NCI-H2171 treated with DMSO at 0.1 percent for 48 hours (cell line): ENCODE measurements at places on chromosomes 11 and 22.

DNA sequence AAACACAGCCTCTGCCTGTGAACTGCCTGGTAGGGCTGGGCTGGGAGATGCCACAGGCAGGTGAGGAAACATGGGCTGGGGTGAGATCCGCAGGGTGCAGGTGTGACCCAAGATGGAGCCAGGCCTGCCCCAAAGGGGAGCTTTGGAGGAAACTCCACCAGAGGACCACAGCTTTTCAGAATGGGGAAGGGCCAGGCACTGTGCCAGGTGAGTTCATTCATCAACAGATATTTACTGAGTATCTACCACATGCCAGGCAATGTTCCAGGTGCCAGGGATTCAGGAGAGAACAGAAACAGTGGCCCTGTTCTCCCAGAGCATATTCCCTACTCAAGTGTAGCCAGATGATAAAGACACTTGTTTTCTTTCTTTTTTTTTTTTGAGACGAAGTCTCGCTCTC, 11.2 kb downstream of the RTN4RL2 start:
- peak; percentile 61 for DNase-seq

DNA sequence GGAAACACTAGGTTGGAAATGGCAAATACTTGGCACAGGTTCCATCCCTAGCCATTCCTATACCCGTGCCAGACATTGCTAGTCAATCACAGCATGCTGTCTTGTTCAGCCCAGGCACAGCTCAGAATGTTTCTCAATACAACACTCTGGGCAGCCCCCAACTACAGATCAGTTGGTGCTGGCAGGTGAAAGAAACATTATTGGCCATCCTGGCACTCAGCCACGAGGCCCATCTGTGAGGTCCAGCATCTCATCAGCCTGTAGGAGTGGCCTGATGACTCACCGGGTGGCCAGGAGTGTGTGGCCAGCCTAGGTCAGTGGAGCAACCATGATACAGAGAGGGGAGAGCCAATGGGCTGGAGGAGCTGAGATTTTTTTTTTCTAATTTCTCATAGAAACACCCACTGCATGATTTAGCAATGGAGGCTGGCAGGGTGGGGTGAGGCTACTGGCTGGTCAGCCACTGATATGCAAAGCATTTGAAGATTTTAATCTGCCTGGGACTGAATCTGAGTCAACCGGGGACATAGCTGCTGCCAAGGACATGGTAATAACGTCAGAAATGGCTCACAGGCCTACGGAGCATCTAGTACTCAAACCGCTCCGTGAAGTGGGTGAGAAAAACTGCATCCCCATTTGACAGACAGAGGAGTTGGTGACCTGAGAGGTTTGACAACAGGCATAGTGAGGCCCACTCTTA, 5.4 kb downstream of the MYO18B start:
- no peak for DNase-seq

GRCh38 chr11:111120161-111120560, 125.4 kb upstream of the POU2AF2 start:
- DNase-seq = no peak

DNA sequence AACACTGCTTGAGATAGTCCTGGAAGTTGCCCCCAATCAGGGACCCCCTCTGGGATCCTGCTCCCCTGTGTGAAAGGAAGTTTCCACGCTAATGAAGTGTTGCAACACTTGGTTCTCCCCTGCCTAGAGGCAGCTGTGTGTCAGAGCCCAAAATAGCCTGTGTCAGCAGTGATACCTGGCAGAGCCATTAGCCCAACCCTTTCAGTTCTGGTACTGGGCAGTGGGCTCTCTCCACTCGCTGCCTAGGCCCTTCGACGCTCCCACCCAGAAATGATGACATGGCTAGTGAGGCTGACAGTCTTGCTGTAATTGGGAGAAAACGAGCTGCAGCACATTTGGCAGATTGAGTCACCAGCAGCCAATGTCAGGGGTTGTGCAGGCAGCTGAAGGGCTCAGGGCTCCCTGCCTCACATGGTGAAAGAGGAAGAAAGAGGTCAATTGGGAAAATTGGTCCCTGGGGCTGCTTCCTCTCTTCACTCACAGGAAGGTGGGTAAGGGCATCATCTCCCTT, 1.4 kb upstream of the NXF1 start:
- no peak for DNase-seq

DNA sequence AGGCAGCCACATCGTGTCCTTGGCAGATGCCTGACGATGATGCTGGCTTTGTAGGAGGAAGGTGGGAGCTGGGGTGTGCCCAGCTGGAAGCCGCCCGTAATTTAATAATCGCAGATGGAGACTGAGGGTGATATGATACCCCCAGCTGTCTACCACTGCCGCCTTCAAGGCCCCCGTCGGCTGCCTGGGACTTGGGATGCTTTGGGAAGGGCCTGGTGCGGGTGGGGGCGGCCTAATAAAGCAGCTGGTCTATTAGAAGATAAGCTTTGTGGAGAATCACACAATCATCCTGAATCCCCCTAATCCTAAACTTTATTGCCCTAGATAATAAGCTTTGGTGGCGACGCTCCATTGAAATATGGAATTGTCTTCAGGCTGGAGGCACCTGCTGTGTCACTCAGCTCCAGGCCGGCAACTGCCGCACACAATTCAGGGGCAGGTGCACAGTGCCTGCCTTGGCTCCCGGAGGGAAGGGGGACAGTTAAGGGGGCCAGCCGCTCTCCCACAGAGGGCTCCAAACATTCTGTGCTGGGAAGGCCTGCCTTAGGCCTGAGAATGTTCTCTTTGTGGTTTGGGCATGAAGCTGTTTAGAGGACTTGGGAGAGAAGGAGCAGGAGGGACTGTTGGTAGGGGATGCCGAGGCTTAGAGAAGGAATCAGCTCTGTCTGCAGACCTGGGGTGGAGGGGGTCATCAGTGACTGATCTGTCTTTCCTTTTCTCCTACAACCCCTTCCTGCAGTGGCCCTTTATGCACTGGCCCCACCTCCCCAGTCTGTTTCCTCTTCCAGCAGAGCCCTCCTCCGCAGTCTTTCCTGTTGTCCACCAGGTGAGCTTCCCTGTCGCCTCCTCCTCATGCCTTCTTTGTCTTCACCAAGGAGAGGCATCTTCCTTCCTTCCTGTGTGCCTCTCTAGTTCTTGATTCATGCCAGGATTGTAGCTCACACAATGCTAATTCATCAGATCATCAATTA, 65.3 kb downstream of the ARL14EP start:
- DNase-seq = peak; percentile 84

DNA sequence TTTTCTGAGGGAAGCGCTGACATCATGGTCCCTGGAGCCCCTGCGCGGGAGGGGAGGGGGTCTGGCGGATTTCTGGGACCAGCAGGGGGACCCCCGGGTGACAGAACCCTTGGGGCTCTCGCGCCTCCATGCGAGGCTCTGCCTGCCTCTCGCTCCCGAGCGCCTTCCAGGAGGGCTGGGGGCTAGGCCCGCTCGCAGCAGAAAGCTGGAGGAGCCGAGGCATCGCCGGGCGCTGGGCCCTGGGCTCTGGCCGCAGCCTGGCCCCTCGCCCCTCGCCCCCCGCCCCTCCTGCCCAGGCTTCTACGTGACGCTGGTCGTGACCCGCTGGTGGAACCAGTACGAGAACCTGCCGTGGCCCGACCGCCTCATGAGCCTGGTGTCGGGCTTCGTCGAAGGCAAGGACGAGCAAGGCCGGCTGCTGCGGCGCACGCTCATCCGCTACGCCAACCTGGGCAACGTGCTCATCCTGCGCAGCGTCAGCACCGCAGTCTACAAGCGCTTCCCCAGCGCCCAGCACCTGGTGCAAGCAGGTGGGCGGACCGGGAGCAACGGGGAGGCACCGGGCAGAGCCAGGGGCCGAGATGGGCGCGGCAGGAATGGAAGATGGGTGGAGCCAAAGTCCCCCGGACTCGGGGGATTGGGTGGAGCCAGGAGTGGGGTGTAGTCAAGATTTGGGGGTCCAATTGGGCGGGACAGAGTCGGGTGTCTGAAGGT, 5.4 kb downstream of the BEST1 start:
- no peak for DNase-seq

GRCh38 chr11:12901874-12902481, 107.1 kb upstream of the RASSF10 start:
- no peak for DNase-seq

- no peak for DNase-seq
These were observed 141.5 kb upstream of the MTMR2 start for GRCh38 chr11:96065379-96065778.

DNA sequence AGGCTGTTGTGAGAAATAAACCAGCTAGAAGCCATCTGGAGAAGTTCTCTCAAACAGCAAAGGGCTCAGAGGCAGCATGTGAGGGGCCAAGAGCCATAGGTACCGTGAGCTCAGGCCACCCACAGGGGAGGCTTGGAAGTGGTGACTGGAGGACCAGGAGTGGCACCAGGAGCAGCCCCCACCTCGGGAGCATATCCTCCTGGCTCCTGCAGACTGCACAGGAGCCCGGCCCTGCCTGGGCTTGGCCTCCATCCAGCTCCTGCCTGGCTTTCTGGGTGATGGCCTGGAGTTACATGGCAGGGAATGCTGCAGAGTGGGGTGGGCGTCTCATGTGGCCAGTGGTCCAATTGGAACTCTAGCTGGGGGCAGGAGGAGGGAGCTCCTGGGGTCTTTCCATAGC, 4.2 kb upstream of the MPPED1 start:
- no peak for DNase-seq

DNA sequence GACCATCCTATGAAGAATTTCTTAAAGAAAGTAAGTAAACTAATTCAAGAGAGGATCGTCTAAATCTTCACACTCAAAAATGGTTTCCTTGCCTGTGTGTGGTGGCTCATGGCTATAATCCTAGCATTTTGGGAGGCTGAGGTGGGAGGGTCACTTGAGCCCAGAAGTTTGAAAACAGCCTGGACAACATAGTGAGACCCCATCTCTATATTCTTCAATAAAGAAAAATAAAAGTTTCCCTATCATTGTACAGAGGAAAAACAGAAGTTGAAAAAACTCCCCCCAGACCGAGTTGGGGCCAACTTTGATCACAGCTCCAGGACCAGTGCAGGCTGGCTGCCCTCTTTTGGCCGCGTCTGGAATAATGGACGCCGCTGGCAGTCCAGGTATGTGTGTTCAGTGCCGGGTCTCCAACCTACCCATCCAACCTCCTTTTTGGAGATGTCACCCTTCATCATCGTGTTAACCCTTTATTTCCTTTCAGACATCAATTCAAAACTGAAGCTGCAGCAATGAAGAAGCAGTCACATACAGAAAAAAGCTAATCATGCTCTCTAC, 3.0 kb downstream of the RPS25 start:
- no peak for DNase-seq

DNA sequence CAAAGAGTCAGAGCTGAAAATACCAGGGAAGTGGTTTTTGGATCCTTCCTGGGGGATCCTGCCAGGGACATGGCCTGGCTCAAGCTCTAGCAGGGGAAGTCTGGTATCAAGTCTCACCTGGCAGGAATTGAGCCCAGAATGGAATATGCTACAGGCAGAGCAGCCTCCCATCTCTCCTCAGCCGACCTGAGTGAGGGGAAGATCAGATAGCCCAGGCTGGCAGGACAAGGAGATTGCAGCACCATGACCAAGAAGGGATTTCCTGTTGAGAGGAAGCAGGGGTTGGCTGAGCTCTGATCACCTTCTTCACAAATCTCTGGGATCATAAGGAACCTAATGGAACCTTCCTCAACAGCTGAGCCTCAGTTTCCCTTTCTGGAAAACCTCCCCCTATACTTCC, 13.0 kb downstream of the OAF start:
- DNase-seq = no peak

DNA sequence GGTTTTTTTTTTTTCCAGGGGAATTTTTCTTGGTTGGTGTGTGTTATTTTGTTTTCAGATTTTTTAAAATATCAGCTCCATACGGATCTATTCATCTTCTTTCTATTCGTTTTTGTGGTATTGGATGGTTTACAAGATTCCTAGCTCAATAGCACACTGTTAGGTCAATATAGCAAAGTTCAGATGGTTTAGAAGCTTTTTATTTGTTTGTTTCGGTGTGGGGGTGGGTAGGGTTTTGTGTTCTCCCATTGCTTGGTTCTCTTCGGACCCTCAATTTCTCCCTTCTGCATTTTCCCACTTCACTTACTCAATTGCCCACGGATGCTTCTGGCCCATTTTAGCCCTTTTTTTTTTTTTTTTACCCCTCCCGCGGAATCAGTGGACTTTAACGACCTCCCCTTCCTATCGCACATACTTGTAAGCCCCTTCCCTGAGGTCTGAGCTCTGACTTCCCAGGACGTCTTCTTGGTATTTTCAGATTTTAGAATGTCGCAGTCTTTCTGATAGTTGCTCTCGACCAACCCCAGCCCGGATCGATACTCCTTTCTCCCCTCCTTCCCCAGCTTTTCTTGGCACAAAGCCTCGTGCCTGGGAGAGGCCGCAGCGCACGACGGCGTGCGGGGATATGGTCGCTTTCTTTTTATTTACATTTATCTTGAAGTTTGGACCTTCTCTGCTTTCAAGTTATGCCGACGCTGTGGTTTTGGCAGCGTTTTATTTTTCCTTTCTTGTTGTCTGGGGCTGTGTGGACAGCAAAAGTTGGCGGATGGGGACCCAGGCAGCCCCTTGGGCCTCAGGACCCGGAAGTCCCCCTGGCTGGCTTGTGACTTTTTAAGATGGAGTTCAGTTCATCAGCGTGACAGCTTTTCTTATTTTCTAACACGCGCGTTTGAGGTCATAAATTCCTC, 4.4 kb upstream of the SPDYC start:
- no peak for DNase-seq

DNA sequence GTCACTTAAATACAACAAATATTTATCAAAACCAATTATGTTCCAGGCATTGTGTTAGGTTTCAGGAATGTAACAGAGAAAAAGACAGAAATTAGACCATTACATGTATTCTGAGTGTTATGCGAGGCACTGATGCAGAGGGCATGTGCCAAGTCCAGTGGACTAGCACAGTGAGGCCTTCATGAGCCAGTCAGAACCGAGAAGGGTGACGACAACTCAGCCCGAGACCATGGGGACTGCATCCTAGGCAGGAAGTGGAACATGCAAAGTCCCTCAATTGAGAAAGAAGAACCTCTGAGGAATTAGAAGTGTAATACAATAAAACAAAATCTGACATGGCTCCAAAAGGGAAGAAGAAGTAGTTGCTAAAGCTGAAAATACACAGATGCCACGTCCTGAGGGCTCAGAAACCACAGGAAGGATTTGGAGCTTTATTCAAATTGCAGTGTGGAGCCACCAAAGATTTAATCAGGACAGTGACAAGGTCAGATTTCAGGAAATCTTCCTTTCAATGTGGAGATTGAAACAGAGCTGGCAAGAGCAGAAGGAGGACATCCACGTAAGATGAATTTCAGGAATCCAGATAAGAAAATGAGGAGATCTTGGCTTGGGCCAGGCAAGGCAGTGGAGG, 529.6 kb downstream of the NTM start:
- no peak for DNase-seq

DNA sequence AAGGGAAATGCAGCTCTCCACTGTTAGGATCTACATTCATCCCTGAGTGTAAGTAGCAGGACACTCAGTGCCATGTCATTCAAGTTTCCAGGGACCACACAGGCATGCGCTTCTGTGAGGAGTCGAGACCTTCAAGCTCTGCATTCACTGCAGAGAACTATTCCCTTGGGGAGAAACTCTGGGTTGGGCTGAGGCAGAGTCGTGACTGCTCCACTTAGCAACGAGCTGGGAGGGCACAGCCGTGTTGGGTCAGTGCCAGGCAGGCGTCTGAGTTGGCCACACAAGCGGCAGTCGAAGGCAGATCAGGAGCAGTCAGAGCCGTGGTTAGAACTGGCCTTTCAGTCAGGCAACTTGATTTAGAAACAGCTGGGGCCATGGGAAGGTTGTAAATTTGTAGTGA, 14.7 kb downstream of the MPEG1 start:
- DNase-seq = no peak

GRCh38 chr22:25281675-25282345, 62.4 kb downstream of the CRYBB2 start:
- DNase-seq = no peak
